ENCODE measurements at places on chromosomes 4 and X.

DNA sequence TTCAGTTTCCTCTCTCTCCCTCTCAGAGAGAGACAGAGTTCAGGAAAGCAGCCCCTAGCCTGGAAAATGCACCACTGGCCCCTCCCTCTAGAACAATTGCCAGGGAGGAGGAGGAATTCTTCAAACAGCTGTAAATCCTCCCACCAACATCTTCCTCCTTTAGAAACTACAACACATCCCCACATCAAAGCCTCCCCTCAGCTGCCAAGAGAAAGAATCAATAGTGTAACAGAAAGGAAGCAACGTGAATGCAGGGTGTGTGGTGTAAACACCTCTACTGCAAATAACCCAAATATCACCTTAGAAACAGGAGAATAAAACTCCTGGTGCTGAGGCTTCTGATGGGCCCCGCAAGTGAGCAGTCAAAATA lies 249.9 kb upstream of the GATB start:
- no peak for DNase-seq

DNA sequence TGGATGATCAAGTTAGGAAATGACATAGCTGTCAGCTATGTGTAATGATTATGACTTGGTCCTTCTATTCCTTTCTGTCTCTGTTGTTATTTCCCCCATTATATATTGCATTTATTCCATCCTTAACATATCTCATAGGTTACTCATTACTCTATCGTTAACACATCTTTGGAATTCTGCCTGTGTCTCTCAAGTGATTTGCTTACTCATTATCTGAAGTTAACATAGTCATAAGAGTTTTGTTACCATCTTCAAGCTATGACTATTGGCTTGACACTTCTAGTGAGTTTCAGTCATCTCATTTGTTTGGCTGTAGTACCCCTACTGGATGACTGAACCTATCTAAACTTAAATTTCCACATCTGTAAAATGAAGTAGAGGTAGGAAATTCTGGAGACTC lies 286.1 kb upstream of the PPP1R2C start:
- DNase-seq, result no peak

GRCh38 chrX:75603833-75604232 lies 81.0 kb upstream of the ZDHHC15 start:
- peak; percentile 0 for DNase-seq

- DNase-seq, result no peak
These were observed 548 bp upstream of the MAML3 start for GRCh38 chr4:140154572-140154891.

GRCh38 chr4:150722908-150723362 lies 141.0 kb downstream of the MAB21L2 start:
- DNase-seq, result no peak

- DNase-seq, result no peak
These were observed 113.8 kb upstream of the STIM2 start for GRCh38 chr4:26746802-26747213.

GRCh38 chrX:135707880-135708279 lies 5.6 kb upstream of the CT45A1 start:
- peak; percentile 1 for DNase-seq

DNA sequence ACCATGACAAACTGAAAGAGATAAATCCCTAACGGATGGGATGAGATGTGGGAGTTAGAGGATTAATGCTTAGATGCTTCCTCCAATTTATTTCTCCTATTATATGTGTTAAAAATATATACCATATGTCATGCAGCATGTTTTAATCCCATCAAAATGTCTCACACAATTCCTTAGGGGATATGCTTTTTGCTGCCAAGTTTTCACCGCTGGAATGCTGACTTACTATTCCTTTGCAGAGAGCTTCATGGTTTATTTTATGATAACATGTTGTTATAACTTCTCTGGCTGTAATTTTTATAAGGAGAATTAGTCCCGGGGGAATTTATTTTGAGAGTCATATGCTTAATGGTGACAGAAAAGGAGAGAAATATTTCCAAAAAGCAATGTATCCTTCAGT lies 670.3 kb downstream of the IL1RAPL1 start:
- peak; percentile 35 for DNase-seq

GRCh38 chr4:17811078-17811603 lies 362 bp downstream of the NCAPG start:
- no peak for DNase-seq

- no peak for DNase-seq
These were observed 23.0 kb downstream of the GPM6B start for GRCh38 chrX:13793897-13794296.

DNA sequence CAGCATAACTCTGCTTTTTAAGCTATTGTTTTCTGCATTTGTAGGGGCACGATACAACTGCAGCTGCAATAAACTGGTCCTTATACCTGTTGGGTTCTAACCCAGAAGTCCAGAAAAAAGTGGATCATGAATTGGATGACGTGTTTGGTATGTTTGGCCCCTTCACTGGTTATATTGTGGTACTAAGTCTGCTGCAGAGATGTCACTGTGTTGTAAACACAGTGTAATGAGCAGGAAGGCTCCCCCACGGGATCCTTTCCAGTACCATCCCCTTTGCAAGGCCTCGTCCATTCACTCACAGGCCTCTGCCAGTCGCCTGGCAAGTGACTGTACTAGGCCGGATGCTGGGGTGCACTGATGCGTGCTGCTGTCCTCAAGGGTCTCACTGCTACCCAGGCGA lies 13.8 kb downstream of the CYP4V2 start:
- DNase-seq, result no peak

GRCh38 chr4:102259081-102259480 lies 86.2 kb downstream of the SLC39A8 start:
- no peak for DNase-seq

GRCh38 chr4:3657902-3658529 lies 108.2 kb upstream of the ADRA2C start:
- DNase-seq, result no peak

- no peak for DNase-seq
These were observed 46.9 kb upstream of the MSANTD1 start for GRCh38 chr4:3201718-3202702.

GRCh38 chrX:6930307-6930849 lies 217.1 kb upstream of the STS start:
- DNase-seq, result no peak

DNA sequence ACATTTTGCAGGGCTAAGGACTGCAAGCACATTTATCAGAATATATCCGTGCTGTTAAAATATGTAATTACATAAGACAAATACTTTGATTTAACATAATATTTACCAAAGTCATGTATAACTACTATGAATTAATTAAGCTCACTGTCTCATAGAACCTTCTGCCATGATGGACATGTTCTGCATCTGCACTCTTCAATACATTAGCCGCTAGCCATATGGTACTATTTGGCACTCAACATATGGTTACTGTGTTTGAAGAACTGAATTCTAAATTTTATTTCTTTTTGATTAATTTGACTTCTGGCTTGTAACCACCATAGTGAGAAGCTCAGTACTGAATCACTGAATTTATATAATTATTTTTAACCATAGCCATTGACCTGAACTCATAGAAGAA lies 427.0 kb upstream of the TRAM1L1 start:
- peak; percentile 60 for DNase-seq

GRCh38 chr4:153937289-153937688 lies 148.4 kb upstream of the SFRP2 start:
- DNase-seq, result no peak

DNA sequence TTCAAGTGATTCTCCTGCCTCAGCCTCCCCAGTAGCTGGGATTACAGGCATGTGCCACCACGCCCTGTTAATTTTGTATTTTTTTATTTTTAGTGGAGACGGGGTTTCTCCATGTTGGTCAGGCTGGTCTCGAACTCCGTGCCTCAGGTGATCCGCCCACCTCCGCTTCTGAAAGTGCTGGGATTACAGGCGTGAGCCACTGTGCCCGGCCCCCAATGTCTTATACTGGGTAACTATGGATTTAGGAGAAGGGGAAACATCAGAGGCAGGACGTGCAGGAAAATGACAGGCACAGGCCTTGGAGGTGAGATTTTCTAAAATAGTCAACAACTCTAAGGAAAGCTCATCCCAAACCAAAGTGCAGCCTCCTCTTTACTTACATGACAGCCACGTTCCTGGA lies 11.1 kb upstream of the TSPYL2 start:
- DNase-seq, result no peak

GRCh38 chr4:113878668-113879067 lies 100.8 kb downstream of the ARSJ start:
- DNase-seq, result no peak

DNA sequence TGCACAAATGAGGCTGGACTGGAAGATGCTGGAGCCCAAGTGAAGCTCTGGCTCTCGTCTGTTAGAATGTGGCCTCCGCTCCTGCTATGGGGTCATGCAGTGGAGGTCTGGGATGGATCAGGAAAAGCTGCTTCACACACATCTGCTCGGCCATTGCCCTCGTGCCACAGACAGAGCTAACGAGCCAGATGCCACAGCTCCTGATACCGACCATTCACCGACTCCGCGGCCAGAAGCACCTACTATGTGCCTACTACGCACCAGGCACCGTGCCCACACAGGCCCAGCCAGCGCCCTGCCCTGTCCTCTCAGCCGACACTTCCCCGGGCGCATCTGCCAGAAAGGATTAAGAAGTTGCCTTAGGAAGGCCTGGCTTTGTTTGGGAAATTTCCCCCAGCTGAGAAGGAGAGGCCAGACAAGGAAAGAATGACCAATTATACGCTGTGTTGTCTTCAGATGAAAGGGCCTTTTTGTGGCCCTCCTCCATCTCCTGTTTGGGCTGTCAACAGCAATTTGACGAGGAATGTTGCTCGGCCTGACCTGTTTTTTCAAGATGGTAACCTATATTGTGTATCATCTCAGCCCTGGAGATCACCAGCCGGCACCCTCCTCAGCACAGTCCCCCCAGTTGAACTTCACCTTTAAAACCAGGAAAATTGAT lies 34.3 kb downstream of the HMX1 start:
- no peak for DNase-seq

DNA sequence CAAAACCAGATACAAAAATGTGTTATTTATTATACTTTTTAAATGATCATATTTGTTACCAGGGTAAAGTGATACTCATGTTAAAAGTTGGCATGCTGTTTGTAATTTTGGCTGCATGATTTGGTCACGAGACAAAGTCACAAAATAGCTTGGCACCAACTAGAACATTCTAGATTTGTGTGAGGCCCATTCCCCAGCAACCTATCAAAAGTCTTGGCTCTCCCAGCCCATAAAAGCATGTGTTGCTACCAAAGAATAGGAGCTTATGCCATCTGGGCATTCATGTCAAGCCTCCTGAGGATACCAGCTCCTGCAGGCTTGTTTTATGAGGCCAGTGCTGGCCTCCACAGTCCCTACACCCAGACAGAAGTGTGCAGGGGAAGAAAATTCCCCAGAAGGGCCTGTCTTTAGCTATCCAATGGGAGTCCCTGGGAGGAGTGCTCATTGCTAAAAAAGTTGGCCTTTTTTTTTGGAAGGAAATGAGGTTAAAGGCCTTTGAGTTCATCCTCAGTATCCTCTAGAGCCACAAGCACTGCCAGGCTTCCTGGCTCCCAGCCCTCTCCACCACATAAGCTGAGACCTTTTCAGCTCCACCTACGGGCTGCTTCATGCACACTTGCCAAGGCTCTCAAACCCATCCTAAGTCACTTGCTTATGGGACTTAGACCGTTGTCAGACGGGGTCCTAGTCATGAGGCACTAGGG lies 211.9 kb upstream of the EOLA2 start:
- DNase-seq, result no peak

DNA sequence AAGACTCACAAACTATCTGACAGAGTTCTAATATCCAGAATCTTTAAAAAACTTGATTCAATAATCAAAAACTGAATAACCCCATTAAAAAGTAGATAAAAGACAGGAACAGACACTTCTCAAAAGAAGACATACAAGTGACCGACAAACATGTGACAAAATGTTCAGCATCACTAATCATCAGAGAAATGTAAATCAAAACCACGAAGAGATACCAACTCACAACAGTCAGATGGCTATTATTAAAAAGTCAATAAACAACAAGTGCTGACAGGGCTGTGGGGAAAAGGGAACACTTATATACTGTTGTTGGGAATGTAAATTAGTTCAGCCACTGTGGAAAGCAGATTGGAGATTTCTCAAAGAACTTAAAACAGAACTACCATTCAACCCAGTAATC lies 138.1 kb upstream of the RASGEF1B start:
- no peak for DNase-seq

DNA sequence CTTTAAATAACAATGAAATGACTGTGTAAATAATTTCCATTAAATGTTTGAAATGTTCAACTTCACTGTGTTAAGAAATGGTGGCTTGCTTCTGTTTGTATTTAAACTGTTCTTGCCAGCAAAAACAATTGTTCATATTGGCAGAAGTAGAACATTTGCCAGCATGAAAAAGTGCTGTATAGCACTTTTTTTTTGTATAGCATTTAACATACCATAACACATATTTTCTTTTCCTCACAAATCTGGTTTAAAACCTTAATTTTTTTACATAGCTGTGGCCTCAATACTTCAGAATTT lies 94.1 kb downstream of the COX18 start:
- no peak for DNase-seq

Data from NCI-H524 treated with DMSO at 0.1 percent for 48 hours (cell line).